G401 (cell line): ENCODE measurements at places on chromosomes 2 and 18.

GRCh38 chr2:73172963-73173362 is 29.4 kb upstream of the NOTO start:
- DNase-seq: no peak

- DNase-seq: no peak
These were observed 20.5 kb downstream of the PCARE start for GRCh38 chr2:29053670-29054400.

DNA sequence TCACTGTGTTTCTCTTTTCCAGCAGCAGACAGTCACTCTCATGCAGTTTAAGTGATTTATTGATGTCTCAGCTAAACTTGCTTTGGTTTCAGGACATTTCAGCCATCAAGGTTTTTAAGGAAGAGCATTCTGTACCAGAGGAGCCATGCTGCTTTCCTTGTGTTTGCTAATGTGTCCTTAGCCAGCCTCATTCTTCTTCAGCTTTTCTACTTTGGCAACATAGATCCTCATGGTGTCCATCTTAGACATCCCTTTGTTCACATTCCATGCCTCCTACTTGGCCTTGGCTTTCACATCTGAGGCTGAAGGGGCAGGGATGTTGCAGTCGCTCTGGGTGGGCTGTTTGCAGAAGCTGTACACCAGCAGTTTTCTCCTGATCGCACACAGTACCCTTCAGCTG is 68.2 kb downstream of the OTX1 start:
- DNase-seq: no peak

GRCh38 chr2:144630459-144631215 is 110.7 kb upstream of the ZEB2 start:
- no peak for DNase-seq

- no peak for DNase-seq
These were observed 82.7 kb upstream of the SLC39A10 start for GRCh38 chr2:195574312-195574711.

DNA sequence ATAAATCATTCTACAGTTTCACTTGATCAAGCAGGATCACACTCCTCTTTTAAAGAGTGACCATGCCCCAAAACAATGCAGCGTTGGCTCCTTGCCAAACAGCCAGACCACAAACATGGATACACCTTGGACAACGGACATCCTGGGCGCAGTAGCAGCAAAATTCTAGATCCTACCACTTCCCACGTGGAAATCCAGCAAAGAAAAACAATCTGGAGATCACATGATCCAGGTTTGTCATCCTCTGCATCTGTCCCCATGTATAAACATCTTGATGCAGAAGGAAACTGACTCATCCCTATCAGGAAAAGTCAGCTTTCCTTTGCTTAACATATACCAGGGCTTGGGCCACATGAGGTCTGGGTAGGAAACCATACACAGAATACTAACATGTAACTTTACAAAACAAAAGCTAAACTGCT is 53.1 kb downstream of the ZNF521 start:
- no peak for DNase-seq

GRCh38 chr2:6309415-6310255 is 556.1 kb downstream of the CMPK2 start:
- no peak for DNase-seq

DNA sequence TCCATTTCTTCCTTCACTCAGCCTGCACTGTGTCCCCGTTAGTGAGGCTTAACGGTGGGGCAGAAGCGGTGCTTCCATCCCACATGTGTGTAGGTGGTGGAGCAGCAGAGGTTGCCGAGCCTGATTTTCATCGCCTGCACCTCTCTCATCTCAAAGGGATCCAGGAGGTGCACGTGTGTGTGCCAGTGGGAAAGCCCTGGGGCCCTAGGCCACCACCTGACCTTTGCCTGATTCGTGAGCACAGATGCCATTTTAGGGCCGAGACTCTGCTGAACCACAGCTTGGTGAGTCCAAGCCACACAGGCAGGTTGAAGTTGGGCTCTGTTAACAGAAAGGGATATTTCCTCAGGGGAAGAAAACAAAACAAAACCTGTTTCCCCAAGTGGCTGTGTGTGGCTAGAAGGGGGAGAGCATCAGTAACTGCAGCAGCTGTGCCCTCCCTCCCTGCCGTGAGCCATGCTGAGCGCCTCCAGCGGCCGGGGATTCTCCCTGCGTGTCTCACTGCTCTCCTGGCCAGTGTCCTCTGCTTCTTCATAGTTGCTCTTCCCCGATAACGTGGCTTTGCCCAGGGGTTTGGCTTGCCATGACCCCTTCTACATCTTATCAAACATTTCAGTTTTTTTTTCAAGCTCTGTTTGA is 81.5 kb downstream of the MAPRE2 start:
- no peak for DNase-seq

- DNase-seq: no peak
These were observed 99.5 kb upstream of the FHL2 start for GRCh38 chr2:105498281-105498846.

DNA sequence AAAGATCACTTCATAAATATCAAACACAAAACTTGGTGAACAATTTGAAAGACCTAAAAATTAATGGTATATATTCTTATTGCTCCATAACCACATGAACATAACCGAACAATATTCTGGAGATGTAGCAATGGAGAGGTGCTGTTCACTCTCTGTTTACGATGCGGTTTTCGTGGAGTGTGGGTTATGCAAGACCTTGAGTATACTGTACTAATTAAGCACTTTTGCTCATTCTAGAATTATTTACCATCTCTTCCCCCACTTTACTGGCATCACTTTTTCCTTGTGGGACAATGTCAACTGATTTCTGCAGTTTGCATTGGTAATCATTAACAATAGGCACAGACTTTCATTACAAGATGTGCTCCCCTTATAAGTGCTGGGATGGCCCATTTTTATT is 97.6 kb downstream of the RAPH1 start:
- no peak for DNase-seq

- no peak for DNase-seq
These were observed 56.4 kb upstream of the ITGA6 start for GRCh38 chr2:172370821-172371455.

DNA sequence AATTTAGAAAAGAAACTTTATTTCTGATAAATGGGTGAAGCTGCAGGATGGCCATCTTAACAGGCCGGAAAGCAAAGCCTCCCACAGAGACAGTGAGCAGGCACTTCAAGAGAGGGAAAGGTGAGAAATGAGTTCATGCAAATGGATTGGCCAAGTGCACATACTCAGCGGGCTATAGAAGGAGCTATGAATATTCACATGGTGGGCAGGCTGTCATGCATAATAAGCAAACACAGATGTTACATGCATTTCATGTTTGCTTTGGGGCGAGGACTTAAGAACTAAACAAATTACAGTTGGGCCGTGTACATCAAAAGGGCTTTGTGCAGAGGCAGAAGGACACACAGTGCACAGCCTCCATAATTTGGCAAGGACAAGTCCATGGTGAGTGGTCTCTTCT is 69.8 kb upstream of the MAL start:
- no peak for DNase-seq

GRCh38 chr2:127504552-127505430 is 21.5 kb downstream of the IWS1 start:
- no peak for DNase-seq

- DNase-seq: no peak
These were observed 61.8 kb downstream of the CAB39 start for GRCh38 chr2:230774348-230774951.

DNA sequence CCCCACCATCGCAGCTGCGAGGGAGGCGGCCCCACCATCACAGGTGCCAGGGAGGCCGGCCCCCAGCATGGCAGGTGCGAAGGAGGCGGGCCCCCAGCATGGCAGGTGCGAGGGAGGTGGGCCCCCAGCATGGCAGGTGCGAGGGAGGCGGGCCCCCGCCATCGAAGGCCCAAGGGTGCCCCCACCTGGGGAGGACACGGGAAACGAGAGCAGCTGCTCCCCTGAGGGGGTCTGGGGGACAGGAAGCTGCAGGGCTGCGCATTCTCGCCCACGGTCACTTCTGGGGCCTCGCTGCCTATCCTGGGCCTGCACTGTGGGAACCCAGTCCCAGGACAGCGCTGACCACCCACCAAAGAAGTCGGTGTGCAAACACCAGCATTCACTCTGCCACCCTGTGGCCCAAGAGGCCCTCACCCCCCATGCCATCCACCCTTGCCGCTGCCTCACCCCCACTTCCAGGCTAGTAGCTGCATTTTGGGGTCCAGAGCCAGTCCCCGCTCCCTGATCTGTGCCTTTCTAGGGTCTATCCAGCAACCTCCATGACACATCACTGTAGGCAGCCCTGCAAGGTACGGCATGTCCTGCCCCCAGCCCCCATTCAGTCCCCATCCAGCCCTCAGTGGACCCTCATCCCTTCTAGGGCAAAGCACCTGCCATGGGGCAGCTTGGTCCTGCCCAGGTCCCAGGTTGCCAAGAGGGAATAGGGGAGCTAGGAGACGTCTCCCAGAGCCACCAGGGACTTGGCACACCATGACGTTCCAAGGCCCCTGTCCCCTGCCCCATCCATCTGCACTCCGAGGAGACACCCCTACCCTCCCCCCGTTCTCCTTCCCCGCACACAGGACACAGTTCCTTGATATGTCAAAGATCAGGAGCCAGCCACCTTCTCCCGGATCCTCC is 24.0 kb upstream of the GPC1 start:
- DNase-seq: no peak

- DNase-seq: no peak
These were observed 7.4 kb upstream of the FHL2 start for GRCh38 chr2:105406221-105406620.

GRCh38 chr2:76569819-76570218 is 859.1 kb upstream of the GCFC2 start:
- DNase-seq: no peak

DNA sequence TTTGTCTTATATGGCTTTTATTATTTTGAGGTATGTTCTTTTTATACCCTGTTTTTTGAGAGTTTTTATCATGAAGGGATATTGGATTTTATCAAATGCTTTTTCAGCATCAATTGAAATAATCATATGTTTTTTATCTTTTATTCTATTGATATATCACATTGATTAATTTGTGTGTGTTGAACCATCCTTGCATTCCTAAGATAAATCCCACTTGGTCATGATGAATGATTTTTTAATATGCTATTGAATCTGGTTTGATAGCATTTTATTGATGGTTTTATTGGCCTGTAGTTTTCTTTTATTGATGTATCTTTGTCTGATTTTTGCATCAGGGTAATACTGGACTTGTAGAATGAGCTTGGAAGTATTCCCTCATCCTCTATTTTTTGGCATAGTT is 160.3 kb downstream of the PLCL1 start:
- no peak for DNase-seq

- no peak for DNase-seq
These were observed 5.6 kb upstream of the LRATD1 start for GRCh38 chr2:14626873-14627272.

GRCh38 chr2:175203621-175204496 is 22.3 kb upstream of the ATP5MC3 start:
- peak; percentile 75 for DNase-seq

DNA sequence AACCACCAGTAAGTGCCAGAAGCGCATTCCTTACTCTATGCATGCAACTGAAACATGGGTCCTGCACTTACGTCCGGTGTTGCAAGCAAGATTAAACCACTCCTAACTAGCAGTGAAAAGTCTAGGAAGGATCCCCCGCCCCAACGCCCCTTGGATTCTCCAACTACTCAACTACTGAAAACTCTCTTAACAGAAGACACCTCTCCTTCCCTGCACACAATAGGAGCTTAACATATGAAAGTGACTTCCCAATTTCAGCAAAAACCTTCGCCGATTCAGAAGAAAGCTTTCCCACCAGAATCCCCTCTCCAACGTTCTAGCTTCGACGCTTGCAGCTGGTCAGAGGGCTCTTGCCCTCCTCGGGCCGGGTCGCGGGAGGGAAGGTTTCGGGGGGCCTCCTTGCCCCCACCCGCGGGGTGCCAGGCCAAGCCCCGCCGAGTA is 578 bp downstream of the IWS1 start:
- peak; percentile 12 for DNase-seq

DNA sequence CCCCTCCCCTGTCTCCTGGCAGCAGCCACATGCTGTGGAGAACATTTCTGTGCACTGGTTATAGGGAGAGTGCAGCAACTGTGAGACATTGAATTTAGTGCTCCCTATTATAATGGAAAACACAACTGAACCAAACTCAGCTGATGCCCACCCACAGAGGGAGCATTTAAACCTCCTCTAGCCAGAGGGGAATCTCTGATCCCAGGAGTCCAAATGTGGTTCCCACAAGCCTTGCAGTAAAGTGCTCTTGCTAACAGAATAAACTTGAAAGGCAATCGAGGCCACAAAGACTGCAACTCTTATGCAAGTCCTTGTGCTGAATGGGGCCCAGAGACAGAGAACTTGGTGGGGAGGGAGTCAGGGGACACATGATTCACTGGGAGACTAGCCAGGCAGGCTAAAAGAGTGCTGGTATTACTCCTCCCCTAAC is 638.8 kb upstream of the VRK2 start:
- DNase-seq: no peak

DNA sequence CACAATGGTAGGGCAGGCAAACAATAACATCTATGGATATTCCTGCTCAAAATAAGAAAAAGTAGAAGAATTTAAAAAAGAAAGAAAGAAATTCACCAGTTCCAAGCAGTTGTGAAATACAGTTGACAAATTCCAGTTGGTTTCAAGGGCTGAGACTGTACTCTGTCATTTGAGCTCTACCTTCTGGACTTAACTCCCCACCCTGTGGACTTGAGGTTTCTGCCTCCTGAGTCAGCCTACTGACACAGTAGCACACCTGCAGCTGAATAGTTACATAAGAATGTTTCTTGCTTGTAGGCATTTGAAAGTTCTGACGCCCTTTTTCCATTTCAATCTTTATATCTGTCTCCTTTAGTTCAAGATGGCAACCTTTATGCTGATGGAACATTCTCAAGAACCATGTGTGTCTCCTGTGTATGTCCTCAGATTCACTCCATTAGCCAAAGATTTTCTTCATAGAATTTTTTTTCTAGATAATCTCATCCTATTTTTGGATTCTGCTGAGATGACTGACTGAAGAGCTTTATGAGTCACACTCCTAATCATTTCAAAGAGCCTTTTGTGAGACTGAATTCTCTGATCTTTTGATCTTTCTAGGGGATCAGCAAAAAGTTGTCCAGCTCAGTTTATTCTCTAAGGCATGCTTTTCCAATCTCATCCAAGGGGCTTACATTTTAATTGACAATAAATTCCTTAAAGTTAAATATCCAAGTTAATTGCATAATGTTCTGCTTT is 19.1 kb downstream of the NETO1 start:
- DNase-seq: no peak

DNA sequence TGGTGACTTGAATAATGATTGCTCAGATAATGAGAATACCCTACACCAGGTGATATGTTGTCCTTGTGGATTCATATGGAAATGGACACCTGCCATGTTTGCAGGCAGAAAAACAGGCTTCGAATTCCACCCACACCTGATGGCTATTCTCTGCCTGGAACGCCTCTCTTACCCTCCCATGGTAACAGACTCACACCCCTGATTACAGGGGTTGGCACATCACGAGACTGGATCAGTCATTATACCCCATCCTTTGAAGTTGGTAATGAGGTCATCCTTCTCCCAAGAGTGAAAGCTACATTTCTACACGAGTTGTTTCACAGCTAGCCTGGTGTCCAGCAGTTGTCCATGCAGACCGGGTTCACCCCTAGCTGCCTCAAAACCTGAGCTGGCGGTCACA is 71.4 kb upstream of the MBOAT2 start:
- no peak for DNase-seq

- DNase-seq: no peak
These were observed 41.9 kb upstream of the C2orf66 start for GRCh38 chr2:196851088-196851487.
